Adrenal gland (tissue), 19 donors: ENCODE measurements at places on chromosomes 3 and 15. TPM values are rescaled to one million over a fixed set of nuclear protein-coding genes. Genes with fewer than 3 reads are reported as not detected.

UACA gene
- 27.3 TPM for polyA plus RNA-seq

ATP2B2 gene
- 0.37 TPM for polyA plus RNA-seq

ZNF621 gene
- 15.8 TPM for polyA plus RNA-seq

FETUB gene
- not detected for polyA plus RNA-seq

GRCh38 chr3:187101184-187102072, 37.9 kb downstream of the RPL39L start:
- H3K36me3 ChIP-seq: no peaks in the 10 kb centered on the region
- peaks cover 4% of the 10 kb centered on the region for H3K4me1 ChIP-seq
- H3K27ac ChIP-seq: no peak overlapping the region
- peak; percentile 78 for DNase-seq
- no peak overlapping the region for H3K4me3 ChIP-seq

- H3K36me3 ChIP-seq: no peaks in the 10 kb centered on the region
- H3K4me3 ChIP-seq: no peak overlapping the region
- no peaks in the 10 kb centered on the region for H3K27me3 ChIP-seq
- H3K4me1 ChIP-seq: no peaks in the 10 kb centered on the region
- DNase-seq: no peak
Measured at GRCh38 chr15:35777061-35777460, 231.1 kb upstream of the DPH6 start.

DNA sequence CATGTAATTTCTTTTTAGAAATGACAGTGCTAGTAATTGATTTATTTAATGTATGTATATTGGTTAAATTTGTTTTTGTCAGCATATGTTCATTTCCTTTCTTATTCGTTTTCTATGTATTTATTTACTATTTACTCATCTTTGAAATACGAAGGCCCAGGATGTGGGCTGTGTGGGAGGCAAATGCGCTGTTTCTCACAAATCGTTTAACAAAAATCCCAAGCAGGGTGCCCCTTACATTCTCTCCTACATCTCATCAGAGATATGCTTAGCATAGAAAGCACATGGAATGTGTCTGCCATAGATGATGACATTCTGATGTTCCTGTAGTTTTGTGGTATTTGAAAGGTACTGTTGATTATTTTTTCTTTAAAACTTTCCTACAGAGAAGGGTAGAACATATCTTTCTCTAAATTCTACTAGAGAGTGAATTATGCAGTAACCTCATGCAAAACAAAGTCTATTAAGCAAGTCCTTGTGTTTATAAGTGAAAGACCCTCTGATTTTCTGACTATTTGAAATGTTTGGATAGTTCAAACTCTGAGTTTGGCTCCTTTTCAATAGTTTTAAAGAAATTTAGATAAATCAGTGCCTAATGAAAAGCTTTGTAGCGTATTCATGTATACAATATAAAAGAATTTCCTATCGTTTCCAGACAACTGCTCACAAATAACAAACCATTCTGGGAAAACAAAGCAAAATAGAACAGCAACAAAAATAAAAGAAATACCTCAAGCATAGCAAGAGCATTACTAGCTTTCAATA, 111.1 kb upstream of the VGLL3 start:
- no peak for DNase-seq
- no peaks in the 10 kb centered on the region for H3K4me1 ChIP-seq
- H3K27ac ChIP-seq: no peak overlapping the region
- no peak overlapping the region for H3K4me3 ChIP-seq
- H3K36me3 ChIP-seq: no peaks in the 10 kb centered on the region

GRCh38 chr3:8560366-8561007, 58.9 kb downstream of the LMCD1 start:
- no peaks in the 10 kb centered on the region for H3K27me3 ChIP-seq
- H3K36me3 ChIP-seq: no peaks in the 10 kb centered on the region
- peak overlapping the region; percentile 46 for H3K27ac ChIP-seq
- DNase-seq: no peak
- peaks cover 25% of the 10 kb centered on the region for H3K4me1 ChIP-seq
- H3K4me3 ChIP-seq: no peak overlapping the region

GRCh38 chr3:121834157-121834670, 646 bp downstream of the IQCB1 start:
- peaks cover 6% of the 10 kb centered on the region for H3K36me3 ChIP-seq
- H3K4me3 ChIP-seq: peak overlapping the region; percentile 54
- H3K4me1 ChIP-seq: peaks cover 10% of the 10 kb centered on the region
- no peak overlapping the region for H3K27ac ChIP-seq
- no peaks in the 10 kb centered on the region for H3K27me3 ChIP-seq

- no peaks in the 10 kb centered on the region for H3K27me3 ChIP-seq
- H3K4me3 ChIP-seq: no peak overlapping the region
- DNase-seq: no peak
- no peaks in the 10 kb centered on the region for H3K4me1 ChIP-seq
Measured at GRCh38 chr3:149373235-149374125, 4.0 kb downstream of the TM4SF1 start.

DNA sequence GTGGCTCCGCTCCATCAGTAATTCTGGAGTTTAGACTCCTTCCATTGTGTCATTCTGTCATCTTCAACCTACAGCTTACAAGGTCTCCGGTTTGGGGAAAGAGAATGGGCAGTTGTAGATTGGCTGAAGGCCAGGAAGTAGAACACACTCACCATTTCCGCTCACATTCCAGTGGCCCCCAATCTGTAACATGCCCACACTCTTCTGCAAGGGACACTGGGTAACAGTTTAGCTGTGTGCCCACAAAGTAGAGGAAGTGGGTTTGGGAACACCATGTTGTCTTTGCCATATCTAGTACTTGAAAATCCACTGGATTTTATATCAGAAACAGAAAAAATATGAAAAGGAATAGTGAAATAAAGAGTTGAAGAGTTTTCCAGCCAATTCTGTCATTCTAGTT, 153.5 kb downstream of the SV2B start:
- H3K36me3 ChIP-seq: no peaks in the 10 kb centered on the region
- no peaks in the 10 kb centered on the region for H3K27me3 ChIP-seq
- H3K27ac ChIP-seq: no peak overlapping the region
- no peak for DNase-seq
- no peak overlapping the region for H3K4me3 ChIP-seq
- H3K4me1 ChIP-seq: peaks cover 13% of the 10 kb centered on the region

DNA sequence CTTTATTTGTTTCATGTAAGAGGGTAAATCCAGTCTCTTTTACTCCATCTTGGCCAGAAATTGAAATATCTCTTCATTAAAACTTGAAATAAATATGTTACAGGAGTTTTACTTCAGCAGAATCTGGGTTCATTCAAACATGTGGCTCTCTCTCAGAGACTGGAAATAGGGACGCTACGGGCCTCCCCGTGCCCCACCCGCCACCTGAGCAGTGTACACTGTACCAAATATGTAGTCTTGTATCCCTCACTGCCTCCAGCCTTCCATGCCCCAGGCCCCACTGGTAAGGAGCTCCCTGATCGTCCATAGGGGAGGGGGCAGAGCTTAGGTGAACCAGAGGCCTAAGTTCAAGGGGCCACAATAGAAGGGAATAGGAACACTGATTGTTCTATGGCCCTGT, 36.0 kb downstream of the RPL39L start:
- no peak overlapping the region for H3K4me3 ChIP-seq
- DNase-seq: no peak
- no peak overlapping the region for H3K27ac ChIP-seq
- H3K4me1 ChIP-seq: peaks cover 4% of the 10 kb centered on the region

GRCh38 chr3:131717493-131717892, 214.7 kb upstream of the MRPL3 start:
- no peaks in the 10 kb centered on the region for H3K4me1 ChIP-seq
- H3K27ac ChIP-seq: no peak overlapping the region
- no peak overlapping the region for H3K4me3 ChIP-seq
- H3K27me3 ChIP-seq: no peaks in the 10 kb centered on the region

- no peak overlapping the region for H3K27ac ChIP-seq
- no peaks in the 10 kb centered on the region for H3K27me3 ChIP-seq
- no peaks in the 10 kb centered on the region for H3K36me3 ChIP-seq
- H3K4me3 ChIP-seq: no peak overlapping the region
Measured at GRCh38 chr15:90412356-90413194, 24.5 kb downstream of the IQGAP1 start.

DNA sequence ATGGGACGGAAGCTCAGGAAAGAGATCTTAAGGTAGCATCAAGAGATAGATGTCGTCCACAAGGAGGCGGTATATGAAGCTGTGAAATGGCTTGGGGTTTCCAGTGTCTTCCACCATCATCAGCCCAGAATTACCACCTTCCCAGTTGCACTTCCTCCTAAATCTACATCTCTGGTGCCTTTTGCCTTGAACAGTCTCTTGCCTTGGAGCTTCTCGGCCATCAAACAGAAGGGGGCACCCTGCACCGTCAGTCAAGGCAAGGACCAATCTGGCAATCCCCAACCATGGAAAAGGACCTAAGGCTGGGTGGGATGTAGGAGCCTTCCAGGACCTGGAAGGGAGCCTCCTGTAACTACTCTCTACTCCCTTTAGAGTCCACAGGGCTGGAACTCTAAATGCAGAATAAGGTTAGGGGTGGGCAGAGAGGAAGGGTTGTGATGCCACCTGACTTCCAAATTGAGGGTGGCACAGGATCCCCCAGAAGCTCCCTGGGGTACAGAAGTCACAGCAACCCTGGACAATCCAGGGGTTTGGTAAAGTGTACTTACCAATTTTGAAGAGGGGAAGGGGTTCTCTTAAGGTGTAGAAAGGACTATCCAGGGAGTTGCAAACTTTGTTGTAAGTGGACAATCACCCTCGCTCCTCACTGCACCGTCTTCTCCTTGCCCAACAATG, 1.0 kb upstream of the RYR3 start:
- H3K4me3 ChIP-seq: no peak overlapping the region
- H3K4me1 ChIP-seq: no peaks in the 10 kb centered on the region
- H3K27ac ChIP-seq: no peak overlapping the region
- H3K36me3 ChIP-seq: no peaks in the 10 kb centered on the region

DNA sequence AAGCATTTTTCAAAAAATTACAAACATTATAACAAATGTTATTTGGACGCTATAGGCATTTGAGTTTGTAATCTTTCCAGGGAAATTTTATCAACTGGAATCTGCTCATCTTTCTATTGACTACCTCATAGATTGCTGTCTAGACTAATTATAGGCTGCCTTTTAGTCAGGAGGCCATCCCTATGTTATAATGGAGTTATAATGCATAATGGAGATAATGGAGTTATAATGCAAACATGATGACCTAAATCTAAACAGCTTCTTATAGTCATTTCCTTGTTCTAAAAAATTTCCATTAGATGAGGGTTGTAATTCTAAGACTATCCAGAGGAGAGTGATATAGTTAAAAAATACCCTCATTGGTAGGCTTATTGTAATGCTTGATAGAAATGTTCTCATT, 226.4 kb downstream of the SI start:
- DNase-seq: no peak
- H3K4me1 ChIP-seq: no peaks in the 10 kb centered on the region
- H3K27ac ChIP-seq: no peak overlapping the region
- H3K4me3 ChIP-seq: no peak overlapping the region
